ENCODE measurements at places on chromosomes 1 and 21.
A peak's percentile ranks its signal among the peaks of the same experiment; 100 is the strongest.

GRCh38 chr1:154896771-154897286 is 26.7 kb upstream of the KCNN3 start:
- no peak for DNase-seq

GRCh38 chr1:114250683-114251572 is 97.3 kb upstream of the SYT6 start:
- DNase-seq, result no peak

GRCh38 chr1:208524925-208525324 is 280.7 kb upstream of the PLXNA2 start:
- no peak for DNase-seq

DNA sequence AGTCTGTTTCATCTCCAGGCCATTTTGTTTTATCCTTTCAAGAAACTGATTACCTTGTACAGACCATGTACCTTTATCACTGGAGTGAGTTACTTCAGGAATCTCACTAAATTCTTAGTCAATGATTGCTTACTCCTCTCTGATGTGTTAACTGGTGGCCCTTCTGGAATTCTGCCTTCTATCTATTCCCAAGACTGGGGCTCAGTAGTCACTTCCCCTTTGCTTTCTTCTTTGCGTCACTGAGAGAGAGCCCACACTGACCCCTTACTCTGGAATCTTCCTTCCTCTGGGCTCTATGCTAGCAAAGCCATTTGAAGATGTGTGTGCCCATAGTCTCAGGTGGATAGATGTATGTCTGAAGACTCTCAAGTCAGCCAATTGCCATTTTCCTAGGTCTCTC is 34.6 kb downstream of the XCL2 start:
- DNase-seq, result no peak

- DNase-seq, result no peak
These were observed 1.1 kb upstream of the TMEM167B start for GRCh38 chr1:109089242-109090015.

GRCh38 chr1:84360316-84360715 is 38.0 kb upstream of the DNASE2B start:
- no peak for DNase-seq

DNA sequence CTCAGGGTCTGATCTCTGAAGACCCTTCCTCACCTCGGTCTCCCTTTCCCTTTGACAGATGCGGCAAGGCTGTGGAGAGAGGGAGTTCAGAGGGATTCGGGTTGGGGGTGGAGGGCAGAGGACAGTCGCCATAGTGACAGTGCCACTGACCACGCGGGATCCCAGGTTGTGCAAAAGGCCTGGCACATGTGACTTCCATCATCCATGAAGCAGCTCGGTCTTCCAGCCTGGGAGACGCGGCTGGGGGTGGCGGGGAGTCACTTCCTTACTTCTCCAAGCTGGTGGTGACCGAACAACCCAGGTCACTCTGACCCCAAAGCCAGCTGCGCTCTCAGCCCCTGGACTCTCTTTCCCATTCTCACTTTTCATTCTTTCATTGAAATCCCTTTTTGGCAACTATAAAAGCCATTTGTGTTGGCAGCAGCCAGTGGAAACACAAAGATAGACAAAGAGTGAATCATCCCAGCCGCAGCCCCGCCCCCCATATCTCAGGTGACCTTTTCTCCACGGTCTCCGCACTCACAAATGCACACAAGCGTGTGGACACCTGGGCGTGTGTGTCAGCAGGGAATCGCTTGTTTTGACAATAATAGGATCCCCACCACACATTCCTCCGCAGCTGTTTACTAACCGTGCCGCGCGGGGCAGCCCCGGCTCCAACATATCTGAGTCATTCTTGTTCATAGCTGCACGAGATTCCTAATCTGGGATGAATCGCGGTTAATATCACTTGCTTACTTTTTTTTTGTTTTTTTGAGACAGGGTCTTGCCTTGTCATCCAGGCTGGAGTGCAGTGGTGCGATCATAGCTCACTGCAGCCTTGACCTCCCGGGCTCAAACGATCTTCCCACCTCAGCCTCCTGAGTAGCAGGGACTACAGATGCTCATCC is 68.3 kb downstream of the DHRS3 start:
- peak; percentile 98 for DNase-seq

DNA sequence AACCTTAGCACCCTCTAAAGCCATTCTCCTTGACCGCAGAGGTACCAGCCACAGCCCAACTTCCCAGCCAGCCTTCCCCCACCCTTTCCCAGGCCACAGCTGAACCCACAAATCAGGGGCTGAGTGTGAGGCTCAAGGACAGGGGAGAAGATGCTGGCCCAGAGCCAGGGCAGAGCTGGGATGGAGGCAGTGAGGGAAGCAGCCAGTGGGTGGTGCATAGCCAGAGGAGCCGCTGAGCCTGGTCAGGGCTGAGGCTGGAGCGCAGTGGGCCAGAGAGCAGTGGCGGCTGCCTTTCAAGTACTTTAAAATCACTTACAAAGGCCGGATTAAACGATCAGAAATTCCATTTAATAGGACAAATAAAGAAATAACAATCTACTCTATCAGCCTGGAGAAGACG is 36.3 kb downstream of the DMAP1 start:
- peak; percentile 33 for DNase-seq

DNA sequence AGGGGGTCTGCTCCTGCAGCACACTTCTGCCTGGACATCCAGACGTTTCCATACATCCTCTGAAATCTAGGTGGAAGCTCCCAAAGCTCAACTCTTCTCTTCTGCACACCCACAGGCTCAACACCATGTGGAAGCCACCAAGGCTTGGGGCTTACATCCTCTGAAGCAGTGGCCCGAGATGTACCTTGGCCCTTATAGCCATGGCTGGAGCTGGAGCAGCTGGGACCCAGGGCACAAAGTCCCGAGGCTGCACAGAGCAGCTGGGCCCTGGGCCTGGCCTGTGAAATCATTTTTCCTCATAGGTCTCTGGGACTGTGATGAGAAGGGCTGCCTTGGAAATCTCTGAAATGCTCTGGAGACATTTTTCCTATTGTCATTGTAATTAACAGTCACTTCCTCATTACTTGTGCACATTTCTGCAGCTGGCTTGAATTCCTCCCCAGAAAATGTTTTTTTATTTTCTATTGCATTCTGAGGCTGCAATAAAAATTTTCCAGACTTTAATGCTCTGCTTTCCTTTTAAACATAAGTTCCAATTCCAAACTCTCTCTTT is 645.6 kb downstream of the RWDD3 start:
- DNase-seq, result no peak

DNA sequence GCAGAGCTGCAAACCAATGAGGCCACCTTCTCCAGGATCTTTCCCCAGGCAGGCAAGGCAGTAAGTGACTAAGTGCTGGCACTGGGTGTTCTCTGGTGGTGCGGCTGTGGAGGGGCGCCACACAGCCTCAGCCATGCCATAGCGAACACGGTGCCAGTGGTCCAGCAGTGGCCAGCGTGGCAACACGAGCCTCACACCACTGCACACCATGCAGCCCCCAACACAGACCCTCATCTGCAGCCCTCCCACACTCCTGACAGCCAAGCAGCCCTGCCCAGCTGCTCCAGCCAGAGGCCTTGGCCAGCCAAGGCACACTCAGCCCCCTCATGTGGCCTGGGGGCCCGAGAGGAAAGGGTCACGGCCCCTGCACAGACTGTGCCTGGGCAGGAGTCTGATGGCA is 3.0 kb downstream of the INTS11 start:
- no peak for DNase-seq

- no peak for DNase-seq
These were observed 14.1 kb downstream of the SYT6 start for GRCh38 chr1:114139540-114139939.

DNA sequence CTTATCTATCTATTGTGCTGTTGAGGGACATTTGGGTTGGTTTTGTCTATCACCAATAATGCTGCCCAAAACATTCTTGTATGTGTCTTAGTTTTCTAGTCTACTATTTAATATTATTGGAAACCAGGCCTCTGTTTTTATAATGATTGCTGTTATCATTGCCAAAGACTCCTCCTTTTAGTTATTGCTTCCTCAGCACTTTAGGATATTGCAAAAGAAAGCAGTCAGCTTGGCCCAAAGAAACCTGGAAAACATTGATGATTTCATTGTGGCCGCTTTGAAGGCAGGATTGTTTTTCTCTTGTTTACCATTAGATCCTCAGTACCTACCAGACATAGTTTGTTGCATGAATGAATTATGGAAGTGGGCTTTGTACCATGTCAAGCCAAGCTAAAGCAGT is 20.6 kb upstream of the MTARC2 start:
- no peak for DNase-seq

DNA sequence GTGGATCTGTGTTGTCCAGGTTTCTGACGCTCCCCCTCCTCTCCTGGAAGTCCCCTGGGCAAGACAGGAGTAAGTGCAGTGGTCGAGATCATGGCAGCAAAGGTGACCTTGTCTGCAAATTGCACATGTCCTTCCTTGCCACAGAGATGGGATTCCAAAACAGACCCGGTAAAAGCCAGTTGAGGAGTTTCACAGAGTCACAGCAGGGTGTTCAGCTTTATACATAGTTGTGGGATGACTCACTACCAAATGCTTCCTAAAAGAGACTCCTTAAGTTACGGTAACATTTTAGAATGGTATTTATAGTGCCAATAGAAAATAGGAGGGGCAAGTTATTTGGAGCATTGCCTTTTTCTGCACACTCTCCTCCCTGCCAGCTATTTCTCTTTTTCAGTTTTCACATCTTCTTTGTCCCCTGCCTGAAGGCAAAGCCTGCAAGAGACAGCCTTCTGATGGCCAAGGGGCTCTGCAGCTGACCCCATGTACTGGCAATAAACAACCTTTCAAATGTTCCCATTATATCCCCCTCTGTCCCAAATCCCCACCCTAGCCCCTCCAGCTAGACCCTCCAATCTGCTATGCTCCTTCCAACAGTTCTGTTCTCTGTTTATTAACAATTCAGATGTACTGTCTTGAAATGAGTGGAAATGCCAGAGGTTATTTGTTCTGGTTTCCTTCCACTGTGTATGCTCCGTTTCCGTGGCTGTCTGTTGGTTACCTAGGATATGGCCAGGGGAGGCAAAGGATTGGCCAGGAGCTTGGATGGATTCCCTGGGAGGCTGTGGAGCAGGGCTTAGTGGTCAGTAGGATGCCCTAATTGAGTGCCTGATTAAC is 115.0 kb downstream of the TGFB2 start:
- peak; percentile 97 for DNase-seq

DNA sequence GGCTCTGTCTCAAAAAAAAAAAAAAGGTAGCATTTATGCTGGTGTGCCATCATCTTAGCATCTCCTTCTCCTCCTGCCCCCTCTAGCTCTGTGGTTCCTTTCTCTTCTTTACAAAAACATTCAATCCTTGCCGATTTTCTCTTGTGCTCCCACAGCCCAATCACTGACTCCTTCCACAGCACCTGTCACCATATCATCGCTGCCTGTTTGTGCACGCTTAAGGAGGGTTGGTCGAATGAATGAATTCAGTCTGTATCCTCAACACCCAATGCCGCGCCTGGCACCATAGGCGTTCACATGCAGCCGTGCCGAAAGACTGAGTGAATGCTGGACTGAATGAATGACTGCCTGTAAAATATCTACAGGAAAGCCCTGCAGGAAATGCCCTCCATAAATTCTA is 7.9 kb downstream of the RNU5D-1 start:
- DNase-seq, result no peak

DNA sequence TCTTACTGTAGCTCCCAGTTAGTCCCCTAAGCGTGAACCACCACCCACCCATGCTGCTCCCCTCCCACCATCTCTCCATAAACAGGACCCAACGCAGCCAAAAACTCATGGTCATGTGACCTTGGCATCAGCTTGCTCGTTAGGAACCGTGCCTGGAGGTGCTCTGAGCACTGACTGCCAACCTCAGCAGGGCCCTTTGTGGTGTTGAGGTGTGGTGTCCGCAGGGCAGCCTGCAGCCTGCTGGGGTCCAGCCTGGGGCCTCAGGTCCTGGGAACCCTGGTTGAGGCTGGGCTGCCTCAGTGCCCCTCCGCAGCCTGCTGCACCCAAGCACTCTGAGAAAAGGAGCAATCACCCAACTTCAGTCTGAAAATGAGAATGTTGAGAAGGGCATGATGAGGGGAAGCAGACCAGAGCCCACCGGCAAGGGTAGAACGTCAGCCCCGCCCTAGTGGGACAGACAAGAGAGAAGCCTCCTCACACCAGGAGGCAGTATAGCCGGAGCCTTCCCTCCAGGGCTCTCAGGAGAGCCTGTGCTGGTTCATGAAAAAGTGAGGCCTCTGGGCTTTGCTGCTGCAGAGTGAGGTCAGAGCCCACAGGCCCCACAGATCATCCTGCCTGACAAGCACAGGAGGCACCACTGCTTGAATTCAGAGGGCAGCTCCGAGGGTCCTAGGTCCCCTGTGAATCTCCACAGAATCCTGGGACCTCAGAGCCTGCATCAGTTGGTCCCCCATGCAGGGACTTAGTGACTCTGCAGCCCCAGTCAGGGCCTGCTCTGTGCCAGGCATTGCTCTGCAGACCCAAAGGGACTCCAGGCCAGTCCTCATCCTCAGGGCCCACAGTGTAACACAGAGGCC is 4.9 kb upstream of the COL6A2 start:
- DNase-seq, result no peak

GRCh38 chr1:65421351-65422025 is 1.0 kb downstream of the LEPR start:
- DNase-seq, result peak; percentile 62

DNA sequence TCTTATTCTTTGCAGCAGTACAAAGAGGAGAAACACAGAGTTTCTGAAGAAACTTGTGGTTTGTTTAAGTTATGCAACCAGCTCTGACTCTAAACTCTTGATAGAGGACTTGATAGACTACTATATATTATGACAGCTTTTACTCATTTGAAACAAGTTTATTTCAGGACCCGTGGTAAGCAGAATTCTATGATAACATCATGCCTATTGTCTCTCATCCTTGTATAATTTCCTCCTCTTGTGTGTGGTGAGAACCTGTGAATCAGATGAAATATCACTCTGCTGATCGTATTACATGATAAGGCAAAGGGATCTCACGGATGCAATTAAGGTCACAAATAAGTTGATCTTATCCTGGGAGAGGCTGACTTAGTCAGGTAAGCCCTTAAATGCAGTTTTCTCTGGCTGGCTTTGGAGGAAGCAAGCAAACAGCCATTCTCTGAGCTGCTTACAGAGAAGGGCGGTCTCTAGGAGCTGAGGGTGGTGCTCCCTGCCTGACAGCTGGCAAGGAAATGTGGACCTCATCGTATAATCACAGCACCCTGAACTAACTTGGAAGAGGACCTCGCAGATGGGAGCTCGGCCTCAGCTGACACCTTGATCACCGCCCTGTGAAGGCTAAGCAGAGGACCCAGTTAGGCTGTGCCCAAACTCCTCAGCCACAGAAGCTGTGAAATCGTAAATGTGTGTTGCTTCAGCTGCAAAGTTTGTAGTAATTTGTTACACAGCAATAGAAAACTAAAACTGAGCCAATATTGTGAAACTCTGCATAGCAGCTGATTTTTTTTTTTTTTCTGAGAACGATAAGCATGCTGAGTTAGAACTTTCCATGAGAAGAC is 151.1 kb upstream of the DPT start:
- peak; percentile 27 for DNase-seq

DNA sequence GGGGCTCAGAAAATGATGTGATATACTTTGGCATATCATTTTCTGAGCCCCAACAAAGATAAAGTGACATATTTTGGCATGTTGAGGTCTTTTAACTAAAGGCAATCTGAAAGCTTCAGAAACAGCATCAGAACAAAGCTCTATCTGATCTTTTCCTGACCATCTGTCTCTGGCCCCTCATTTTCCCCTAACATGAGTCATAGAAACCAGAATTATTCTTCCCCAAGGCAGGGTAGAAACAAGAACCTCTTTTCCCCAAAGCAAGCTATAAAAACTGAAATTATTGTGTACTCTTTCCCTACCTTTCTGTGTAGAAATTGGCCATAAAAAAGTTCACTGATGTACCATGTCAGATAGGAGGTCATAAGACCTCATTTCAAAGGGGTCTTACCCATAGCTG is 48.7 kb upstream of the PLA2G4A start:
- DNase-seq, result no peak

GRCh38 chr21:44867999-44868700 is 5.3 kb downstream of the PTTG1IP start:
- no peak for DNase-seq

Measured in choroid plexus epithelial cell (primary cell).